ENCODE measurements at places on chromosomes 7 and 10.

- DNase-seq: no peak
Measured at GRCh38 chr7:31705377-31705776, 18.4 kb downstream of the PPP1R17 start.

GRCh38 chr10:110129490-110129889 lies 77.9 kb upstream of the MXI1 start:
- no peak for DNase-seq

- no peak for DNase-seq
Measured at GRCh38 chr7:295155-296154, 5.5 kb downstream of the FOXL3 start.

DNA sequence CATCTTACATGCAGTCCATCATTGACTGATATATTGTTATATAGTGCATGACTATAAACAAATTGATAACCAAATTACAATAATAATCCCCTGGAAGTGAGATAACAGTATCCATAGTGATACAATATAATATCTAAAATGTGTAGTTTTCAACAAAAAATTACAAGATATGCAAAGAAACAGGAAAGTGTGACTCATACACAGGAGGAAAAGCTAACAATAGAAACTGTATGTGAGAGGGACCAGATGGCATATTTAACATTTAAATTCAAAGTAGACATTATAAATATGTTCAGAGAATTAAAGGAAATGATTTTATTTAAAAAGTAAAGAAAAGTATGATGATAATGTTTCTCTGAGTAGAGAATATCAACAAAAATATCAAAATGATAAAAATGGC lies 8.0 kb downstream of the OR9A2 start:
- DNase-seq: no peak

- DNase-seq: no peak
Measured at GRCh38 chr10:93113042-93113441, 39.3 kb downstream of the CYP26A1 start.

GRCh38 chr10:114073395-114074186 lies 29.9 kb downstream of the ADRB1 start:
- no peak for DNase-seq

DNA sequence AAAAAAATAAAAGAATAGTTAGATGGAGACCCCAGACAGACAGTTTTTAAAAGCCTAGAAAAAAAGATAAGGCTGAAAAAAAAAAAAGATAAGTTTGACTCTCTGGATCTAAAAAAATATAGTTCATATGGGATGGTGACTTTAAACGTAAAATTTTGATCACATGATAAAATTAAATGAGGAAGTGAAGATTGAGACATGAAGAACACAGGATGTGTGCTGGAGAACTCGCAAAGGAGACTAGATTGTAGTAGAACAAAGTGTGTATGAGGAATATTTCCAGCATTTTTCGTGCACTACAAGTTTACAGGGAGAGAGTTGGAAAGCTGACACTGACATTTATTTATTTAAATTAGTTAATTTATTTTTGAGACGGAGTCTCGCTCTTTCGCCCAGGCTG lies 286.4 kb downstream of the PRPF18 start:
- DNase-seq: no peak

DNA sequence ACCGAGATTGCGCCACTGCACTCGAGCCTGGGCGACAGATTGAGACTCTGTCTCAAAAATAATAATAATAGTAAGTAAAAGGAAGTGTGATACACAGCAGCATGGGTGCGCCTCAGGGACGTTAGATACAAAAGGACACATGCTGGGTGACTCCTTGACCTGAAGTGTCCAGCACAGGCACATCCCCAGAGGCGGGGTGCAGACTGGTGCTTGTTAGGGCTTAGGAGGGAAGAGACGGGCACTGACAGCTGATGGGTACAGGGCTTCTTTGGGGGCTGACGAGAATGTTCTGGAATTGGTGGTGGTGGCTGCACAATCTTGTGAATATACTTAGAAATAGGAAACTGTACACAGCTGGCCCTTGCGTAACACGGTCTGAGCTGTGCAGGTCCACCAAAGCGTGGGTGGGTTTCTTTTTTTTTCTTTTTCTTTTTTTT lies 61.8 kb upstream of the DNAJB6 start:
- no peak for DNase-seq

GRCh38 chr10:72126184-72126871 lies 38.0 kb upstream of the SPOCK2 start:
- DNase-seq: no peak

- no peak for DNase-seq
Measured at GRCh38 chr10:34584164-34584563, 230.9 kb downstream of the PARD3 start.

GRCh38 chr7:147756300-147756699 lies 834.3 kb upstream of the C7orf33 start:
- peak; percentile 2 for DNase-seq

- DNase-seq: no peak
Measured at GRCh38 chr10:122657255-122657654, 42.4 kb downstream of the C10orf120 start.

- no peak for DNase-seq
Measured at GRCh38 chr7:39910108-39910869, 39.8 kb upstream of the CDK13 start.

DNA sequence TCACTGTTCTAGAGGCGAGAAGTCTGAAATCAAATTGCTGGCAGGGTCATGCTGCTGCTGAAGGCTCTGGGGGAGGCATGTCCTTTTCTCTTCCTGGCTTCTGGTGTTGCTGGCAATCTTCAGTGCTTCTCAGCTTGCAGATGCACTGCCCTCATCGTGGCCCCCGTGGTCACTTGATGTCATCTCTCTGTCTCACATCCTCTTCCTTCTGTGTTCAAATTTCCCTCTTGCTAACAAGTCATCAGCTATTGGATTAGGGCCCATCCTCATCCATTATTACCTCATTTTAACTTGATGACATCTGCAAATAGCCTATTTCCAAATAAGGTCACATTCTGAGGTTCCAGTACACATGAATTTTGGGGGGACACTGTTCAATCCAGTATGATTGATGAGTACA lies 36.6 kb upstream of the SRGN start:
- no peak for DNase-seq

- DNase-seq: no peak
Measured at GRCh38 chr10:7195118-7195517, 215.7 kb downstream of the SFMBT2 start.

GRCh38 chr7:155682484-155682883 lies 38.0 kb downstream of the RBM33 start:
- no peak for DNase-seq

GRCh38 chr7:114981323-114981722 lies 59.4 kb downstream of the MDFIC start:
- no peak for DNase-seq

DNA sequence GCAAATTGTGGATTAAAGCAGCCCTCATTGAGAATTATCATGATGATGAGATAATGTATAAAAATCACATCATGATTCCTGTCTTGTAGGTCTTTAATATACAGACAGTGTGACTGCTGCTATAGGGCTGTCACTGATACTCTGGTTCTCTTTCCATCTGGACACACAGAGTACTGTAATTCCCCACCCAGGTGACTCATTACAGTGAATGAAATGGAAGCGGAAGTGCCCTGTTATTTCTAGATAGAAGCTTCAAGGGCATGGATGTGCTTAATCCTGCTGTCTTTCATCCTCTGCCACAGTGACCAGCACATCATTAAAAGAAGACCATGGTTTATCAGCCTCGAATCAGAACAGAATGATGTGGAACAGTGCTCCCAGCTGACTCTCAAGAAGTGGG lies 1234.0 kb downstream of the SORCS3 start:
- no peak for DNase-seq

DNA sequence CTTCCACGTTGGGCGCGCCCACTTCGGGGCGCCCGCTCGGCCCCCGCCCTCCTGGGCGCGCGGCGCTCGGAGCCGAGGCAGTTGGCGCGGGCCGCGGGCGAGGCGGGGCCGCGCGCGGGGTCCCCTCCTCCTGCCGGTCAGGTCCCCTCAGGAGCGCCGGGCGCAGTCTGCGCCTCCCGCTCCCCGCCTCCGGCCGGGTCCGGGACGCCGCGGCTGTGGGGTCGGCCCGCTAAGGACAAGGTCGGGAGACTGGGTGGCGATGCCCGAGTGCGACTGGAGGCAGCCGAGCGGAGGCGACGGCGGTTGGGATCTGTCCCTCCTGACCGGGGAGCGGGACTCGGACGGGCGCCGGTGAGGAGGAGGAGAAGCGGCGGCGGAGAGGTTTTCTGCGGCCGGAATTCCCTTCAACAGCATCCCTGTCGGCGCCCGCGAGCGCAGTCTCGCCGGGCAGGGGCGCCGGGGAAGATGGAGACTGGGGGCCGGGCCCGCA lies at the start of gene ATRNL1:
TSS of gene ATRNL1 (plus strand) at position 80 of the 490 bp plus-strand sequence. CDS start at position 466, 386 bp downstream.
- DNase-seq: peak; percentile 58

GRCh38 chr7:16913643-16914042 lies 31.9 kb upstream of the AGR3 start:
- DNase-seq: no peak

DNA sequence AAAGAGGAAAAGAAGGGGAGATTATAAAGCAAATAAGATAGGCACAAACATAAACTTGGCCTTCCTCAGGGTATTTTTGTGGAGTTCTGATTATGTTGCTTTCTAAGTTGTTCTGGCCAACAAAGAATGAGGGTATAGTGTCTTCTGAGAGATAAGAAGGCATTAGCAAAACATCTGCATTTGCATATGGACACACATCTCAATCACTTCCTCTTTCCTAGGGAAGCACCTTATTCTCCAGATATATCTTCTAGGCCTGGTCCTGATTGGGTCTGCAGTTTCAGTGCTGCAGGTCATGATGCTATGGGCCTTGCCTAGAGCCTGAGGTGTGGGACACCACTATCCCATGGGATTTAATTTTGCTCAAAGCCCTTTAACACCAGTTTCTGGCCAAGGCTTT lies 308.8 kb upstream of the PHYHIPL start:
- no peak for DNase-seq

DNA sequence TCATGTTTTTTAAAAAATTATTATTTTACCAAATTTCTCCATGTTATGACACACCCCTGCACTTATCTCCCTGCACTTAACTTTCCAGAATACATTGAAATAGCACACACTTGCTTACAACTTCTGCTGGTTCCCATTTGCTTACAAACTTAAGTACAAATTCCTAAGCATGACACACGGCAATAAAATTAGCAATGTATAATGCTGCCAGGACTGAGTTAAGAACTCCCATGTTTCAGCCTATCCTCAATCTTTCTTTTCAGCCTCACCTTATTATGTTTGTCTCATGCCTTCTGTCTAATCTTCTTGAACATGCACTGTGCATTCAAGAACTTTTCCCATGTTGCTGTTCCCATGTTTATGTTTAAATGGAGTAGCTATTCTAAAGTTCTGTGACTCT lies 40.8 kb downstream of the PRPS1L1 start:
- no peak for DNase-seq

DNA sequence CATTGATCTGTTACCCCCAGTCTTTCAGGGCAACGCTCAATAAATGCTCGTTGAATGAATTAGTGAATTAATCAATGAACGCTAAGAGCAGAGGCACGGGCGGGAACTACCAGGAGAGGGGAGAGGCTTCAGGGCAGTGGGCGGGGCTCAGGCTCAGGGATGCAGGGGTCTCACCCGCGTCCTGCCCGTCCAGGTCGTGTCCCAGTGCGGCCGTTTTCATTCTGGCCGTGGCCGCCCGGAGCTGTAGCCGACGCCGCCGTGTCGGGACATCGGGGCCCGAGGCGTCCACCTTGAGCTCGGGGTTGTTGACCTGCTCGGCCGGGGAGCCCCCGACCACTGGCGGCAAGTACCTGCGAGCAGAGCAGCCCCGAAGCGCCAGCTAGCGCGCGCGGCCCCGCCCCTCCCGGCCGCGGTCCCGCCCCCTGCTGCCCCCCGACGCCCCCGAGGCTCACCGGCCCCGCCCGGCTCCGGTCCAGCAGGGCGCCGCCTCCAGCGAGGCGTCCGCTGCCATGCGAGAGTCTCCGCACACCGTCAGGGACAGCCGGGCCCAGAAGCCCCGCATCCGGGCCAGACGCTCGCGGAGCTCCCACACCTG lies 2.8 kb upstream of the GAL3ST4 start:
- DNase-seq: no peak

GRCh38 chr7:463362-463781 lies 56.3 kb downstream of the PDGFA start:
- DNase-seq: no peak

- no peak for DNase-seq
Measured at GRCh38 chr7:35805876-35806275, 5.0 kb downstream of the SEPTIN7 start.

DNA sequence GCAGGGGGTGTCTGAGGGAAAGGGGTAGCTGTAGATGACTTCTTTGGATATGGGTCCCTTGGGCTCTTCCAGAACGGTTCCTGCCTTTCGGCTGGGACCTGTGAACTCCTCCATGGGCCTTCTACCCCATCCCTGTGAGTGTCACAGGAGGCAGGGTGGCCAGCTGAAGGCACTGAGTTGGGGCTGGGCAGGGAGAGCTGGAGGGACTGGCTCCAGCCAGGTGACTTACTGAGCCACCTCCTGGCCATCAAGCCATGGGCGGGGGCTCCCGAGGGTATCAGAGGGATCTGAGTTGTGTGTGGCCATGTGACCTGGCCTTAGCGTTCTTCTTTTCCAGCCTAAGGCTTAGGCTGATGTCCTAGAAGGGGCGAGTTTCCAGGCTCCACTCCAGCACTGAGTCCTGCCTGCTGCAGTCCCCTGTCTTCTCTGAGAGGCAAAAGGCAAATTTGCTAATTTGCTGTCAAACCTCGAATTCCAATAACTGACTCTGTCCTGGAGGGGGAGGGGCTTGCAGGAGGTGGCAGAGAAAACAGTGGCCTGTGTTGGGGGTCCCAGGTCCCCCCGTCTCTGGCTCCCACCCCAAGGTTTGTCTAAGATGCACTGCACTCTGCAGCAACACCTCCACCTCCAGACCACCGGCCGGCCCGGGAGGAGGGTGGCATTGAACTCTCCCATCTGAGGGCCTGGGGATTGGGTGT lies 27.2 kb downstream of the ADCYAP1R1 start:
- DNase-seq: no peak

- DNase-seq: no peak
Measured at GRCh38 chr7:66099232-66099550, 15.5 kb upstream of the CRCP start.

- DNase-seq: no peak
Measured at GRCh38 chr7:80772347-80772993, 134.0 kb downstream of the CD36 start.

GRCh38 chr10:88986549-88987242 lies 3.9 kb upstream of the FAS start:
- DNase-seq: no peak

- DNase-seq: no peak
Measured at GRCh38 chr7:50564640-50565558, at the start of gene DDC. TSS of gene DDC (minus strand) at chr7:50565405. CDS start at chr7:50544085, 21,320 bp downstream.

GRCh38 chr10:17248964-17249363 lies 20.9 kb downstream of the VIM start:
- DNase-seq: no peak

- DNase-seq: no peak
Measured at GRCh38 chr10:89241026-89241425, 10.5 kb downstream of the LIPA start.

GRCh38 chr7:142478479-142479220 lies 220.8 kb upstream of the PRSS58 start:
- DNase-seq: peak; percentile 3

All from NCI-H1436 (cell line).